Stimulated activated CD4-positive, alpha-beta T cell treated with anti-CD3 and anti-CD28 coated beads, Interleukin-2, amount 100 ng/mL, for 24 hours (primary cell): ENCODE measurements at places on chromosomes 2 and 18.

GRCh38 chr2:241053576-241054251 is 48.4 kb downstream of the MTERF4 start:
- no peak for DNase-seq

DNA sequence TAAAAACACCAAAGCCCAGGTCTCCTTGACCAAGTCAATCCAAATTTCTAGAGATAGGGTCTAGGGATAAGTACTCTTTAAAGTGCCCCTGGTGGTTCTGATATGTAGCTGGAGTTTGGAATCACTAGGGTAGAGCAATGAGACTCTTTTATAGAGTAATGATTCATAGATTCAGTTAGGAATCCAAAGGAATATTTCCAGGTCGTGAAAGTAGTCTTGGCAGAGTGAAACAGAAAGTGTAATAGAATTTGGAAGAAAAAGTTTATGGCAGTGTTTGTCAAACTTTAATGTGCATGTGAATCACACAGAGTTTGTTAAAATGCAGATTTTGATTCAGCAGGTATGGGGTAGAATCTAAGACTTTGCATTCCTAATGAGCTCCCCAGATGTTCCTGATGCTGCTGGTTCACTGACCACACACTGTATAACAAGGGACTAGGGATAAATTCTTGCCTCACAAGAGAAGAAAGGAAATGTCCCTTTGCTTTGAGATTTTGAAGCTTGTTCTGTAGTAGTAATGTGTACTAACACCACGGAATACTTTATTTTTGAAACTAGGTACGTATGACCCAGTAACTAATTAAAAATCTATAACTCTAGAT is 1.8 kb downstream of the UPP2 start:
- DNase-seq = no peak

DNA sequence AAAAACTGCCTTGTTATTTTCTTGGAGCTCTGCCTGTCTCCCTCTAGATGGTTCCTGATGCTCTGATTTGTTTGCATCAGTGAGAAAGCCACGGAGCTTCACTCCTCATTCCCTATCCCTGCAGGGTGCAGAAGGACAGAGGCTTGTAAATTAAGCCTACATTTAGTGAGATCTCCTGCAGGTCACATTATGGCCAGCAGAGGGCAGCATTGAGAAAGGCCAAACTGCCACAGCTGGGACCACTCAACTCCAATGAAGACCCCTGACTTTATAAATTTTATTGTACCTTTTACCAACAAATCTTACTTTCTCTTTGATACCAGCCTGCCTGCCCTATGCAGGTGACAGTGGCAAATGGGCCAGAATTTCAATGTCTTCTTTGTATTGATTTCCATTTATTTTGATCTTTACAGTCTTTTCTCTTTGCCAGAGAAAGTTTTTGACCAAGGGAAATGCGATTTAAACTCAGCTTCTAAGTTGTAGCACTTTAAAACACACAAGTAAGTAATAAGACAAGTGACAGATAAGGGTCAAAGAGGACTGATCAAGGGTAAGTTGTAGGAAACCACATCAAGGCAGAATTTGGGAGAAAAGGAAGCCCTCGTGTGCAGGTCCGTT is 1029.1 kb upstream of the KLHL29 start:
- DNase-seq = peak; percentile 58

- no peak for DNase-seq
Observed at GRCh38 chr2:177029075-177029474, 183.5 kb upstream of the HNRNPA3 start.

DNA sequence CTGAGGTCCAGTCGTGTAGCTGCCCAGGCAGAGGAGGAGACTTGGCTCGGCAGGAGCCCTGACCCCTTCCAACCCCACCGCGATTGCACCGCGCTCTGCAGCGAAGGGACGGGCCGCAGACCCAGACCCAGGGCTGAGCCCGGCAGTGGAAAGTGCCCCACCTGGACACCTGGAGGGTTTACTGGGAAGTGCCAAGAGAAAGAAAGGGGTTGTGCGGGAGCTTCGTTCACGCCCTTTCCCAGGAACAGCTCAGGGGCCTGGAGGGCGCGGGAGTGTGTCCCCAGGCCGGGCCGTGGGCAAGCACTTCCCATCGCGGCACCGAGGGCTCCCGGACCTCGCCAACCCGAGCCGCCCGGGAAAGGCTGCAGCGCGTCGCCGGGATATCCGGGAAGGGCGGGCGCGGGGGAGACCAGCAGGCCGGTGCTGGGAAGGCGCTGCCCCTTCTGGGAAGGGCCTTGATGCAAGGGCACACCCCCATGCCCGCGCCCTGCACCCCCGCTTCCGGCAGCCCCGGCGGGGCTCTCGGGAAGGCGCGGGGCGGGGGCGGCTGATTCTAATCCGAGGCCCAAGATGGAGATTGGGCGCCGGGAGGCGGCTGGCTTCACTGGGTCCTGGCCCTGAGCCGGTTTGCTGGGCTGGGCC is 36.1 kb upstream of the MRPL33 start:
- peak; percentile 65 for DNase-seq

DNA sequence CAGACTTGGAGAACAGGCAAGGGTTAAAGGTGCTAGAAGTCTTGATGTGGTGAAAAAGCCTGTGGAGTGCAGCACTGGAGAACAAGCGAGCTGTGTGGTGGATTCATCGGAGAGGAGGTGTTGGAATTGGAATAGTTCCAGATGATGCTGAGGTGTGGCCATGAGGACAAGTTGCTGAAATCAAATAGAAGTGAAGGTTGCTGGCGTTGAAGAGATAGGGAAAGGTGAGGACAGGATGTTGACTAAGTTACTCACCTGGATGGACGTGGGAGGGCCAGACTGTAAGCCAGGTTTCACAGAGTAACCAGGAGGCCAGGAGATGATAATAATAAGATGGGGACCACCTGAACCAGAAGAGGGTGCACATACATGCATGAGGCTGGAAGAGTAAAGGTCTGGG is 173.4 kb downstream of the DIS3L2 start:
- no peak for DNase-seq

GRCh38 chr18:23548275-23548674 is 38.0 kb downstream of the NPC1 start:
- no peak for DNase-seq

- DNase-seq = peak; percentile 28
Observed at GRCh38 chr2:241741016-241741415, 6.6 kb downstream of the D2HGDH start.

- DNase-seq = no peak
Observed at GRCh38 chr2:184677171-184677570, 78.8 kb downstream of the ZNF804A start.

DNA sequence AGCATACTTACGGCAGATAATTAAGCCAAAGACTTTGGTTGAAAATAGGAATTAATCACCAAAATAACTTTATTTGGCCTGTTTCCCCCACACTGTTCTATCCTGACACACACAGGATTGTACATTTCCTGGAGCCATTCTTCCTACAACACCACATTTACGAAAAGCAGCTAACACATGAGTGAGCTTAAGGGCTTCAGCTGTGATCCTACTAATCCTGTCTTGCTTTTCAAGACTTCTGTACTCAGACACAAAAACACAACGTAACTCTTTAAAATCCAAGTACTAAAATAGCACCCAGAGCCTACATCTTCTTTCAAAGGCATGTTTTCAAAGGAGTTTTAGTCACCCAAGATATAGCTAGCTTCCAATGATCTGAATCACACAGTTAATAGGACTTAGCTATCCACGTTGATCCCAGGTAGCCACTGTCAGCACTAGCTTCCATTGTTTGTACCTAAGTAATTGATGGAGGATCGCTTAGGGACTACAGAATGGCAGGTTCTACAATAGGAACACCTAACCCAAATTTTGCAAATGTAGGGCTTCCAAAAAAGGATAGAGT is 42.8 kb upstream of the TTC39C start:
- DNase-seq = no peak
